ENCODE measurements at places on chromosomes 3 and 15. TPM values are rescaled to one million over a fixed set of nuclear protein-coding genes. Genes with fewer than 3 reads are reported as not detected.

DNA sequence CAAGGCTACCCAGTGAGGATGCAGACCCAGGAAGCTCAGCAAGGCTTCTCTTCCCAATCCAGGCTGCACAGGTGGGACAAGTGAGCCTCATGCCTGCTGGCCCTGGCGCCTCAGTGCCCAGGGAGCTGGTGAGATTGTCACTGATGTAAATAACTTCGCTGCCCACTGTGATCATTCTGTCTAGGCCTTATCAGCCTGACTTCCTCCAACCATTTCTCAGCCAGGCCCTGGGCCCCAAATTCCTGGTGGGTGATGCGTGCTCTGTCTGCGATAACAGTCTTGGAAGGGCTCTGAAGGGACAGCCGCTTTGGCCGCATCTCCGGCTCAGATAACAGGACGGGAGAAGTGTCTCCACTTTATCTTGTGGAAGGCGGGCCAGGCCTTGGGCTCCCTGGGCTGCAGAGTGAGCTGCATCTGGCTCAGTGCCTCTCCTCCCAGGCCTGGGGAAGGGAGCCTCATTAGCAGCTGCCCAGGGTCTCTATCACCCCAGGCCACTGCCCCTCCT lies 2.2 kb upstream of the FBLN2 start:
- peak; percentile 46 for DNase-seq

EXD1 gene
- polyA plus RNA-seq, result not detected

DNA sequence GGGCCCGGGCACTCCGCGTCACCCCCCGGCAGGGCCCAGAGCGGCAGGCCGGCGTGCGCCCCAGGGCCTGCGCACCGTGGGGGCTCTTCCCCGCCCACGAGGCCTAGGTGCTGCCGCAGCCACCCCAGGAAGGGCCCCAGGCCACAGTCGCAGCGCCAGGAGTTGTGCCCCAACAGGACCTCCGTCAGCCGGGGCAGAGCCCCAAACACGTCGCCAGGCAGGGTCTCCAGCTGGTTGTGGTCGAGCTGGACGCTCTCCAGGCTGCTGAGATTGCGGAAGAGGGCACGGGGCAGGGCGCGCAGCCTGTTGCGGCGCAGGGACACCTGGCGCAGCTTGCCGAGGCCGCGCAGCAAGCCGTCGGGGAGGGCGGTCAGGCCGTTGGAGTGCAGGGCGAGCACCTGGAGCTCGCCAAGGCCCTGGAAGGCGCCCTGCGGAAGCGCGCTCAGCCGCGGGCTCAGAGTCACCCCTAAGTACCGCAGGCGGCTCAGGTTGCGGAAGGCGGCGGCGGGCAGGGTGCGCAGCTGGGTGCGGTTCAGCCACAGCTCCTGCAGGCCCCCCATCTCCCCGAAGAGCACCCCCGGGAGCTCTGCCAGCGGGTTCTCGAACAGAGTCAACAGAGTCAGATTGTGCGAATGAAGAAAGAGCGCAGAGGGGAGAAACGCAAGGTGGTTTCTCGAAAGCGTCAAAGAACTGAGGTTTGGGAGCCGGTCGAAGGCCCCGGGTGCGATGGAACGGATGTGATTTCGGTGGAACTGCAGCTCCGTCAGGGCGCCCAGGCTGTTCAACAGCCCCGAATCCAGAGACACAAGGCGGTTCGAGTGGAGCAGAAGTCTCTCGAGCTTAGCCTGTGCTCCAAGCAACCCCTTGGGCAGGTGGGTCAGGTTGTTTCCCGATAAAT lies 2.0 kb downstream of the GP5 start:
- no peak for DNase-seq

CDAN1 gene
- 20.7 TPM for polyA plus RNA-seq

GRCh38 chr3:129688271-129688895 lies 81.9 kb upstream of the PLXND1 start:
- peak; percentile 75 for DNase-seq

GRCh38 chr3:141044695-141045641 lies 6.2 kb upstream of the SPSB4 start:
- no peak for DNase-seq

TICRR gene
- polyA plus RNA-seq, result 5.6 TPM

CASR gene
- polyA plus RNA-seq, result not detected

DNA sequence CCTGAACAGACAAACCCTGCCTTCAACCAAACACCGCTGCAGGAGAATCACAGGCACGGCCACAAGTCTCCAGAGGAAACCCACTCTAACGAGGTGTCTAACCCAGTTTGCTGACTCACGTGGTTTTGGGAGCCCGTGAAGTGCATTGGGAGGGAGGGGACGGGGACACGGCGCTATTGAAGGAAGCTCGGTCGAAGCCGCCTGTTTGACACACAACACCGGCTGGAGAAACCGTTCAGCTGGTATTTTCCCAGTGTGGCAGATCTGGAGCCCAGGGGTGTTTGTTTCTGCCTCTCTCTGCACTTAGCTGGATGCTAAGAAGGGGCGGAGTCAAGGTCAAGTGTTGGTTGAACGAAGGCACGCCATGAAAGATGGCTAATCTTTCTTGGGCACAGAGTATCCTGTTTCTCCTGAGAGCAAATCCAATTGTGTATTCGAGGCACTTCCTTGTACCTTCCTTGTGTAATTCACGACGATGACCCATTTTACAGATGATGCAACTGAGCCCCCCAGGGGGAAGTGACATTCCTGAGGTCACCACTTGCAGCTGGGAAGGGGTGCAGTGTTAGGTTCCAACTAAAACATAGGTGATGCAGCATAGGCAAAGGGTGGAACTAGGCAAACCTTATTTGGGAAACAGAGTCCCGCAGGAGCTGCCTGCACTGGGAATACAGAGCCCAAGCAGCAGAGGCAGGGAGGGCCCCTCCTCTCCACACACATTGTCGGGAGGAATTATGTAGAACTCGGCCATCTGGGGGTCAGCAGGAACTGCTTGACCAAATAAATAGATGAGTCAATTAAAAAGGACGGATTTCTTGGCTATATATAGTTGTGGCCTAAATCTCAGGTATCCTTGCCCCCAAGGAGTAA lies 22.5 kb downstream of the SLC6A6 start:
- no peak for DNase-seq

ADCY5 gene
- 74.0 TPM for polyA plus RNA-seq

SLC28A2 gene
- polyA plus RNA-seq, result 0.10 TPM

PLSCR2 gene
- polyA plus RNA-seq, result not detected

DNA sequence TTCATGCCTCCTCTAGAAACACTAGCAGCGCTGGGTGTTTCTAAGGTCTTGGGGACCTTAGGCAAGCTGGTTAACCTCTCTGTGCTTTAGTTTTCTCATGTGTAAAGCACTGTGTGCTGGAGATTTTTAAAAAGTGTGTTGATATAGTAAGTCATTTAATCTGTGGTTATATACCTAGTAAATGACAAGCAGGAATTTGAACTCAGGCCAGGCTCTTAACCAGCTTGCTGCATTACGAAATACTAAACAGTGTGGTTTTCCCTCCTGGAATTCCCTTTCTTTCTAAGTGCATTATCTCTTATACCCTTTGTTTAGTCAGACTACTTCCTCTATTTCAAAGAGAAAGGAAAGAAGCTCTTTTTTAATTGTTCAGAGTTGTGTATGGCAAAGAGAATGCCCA lies 26.5 kb downstream of the NEO1 start:
- peak; percentile 93 for DNase-seq

- no peak for DNase-seq
Observed at GRCh38 chr3:190631295-190631694, 117.4 kb downstream of the IL1RAP start.

DNA sequence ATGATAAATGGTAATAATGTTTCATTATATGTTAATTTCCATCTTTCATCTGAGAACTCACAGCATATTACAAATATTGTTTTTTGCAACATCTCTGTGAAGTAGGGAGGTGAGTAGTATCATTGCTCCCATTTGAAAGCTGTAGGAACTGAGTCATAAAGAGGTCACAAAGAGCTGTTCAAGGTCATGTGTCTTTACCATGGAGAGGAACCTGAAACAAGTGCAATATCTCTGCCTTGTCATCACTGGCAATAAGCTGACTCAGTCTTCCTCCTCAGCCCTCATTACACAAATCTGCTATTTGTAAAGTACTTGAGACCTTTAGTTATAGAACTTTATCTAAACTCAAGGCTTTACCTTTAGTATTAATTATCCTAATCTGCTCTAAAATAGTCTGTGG lies 4.4 kb upstream of the ATP13A4 start:
- DNase-seq, result no peak

Data from cardiac muscle cell (in vitro differentiated cells and primary cell).